ENCODE measurements at places on chromosomes 11 and 22. TPM values are rescaled to one million over a fixed set of nuclear protein-coding genes. Genes with fewer than 3 reads are reported as not detected.

HRAS gene
- total RNA-seq: 47.9 TPM

CLCF1 gene
- total RNA-seq: 7.5 TPM

OR2D2 gene
- total RNA-seq: not detected

CHADL gene
- 0.73 TPM for total RNA-seq

FRMD8 gene
- total RNA-seq: 51.9 TPM

LRFN4 gene
- total RNA-seq: 30.3 TPM

PRR14L gene
- 60.5 TPM for total RNA-seq

PGA3 gene
- not detected for total RNA-seq

ALDH3B1 gene
- total RNA-seq: 41.6 TPM

FXYD6 gene
- 0.61 TPM for total RNA-seq

GAL3ST3 gene
- total RNA-seq: not detected

CABP7 gene
- total RNA-seq: not detected

SUSD2 gene
- 3.1 TPM for total RNA-seq

RFPL1 gene
- total RNA-seq: not detected

CELSR1 gene
- 40.8 TPM for total RNA-seq

RBM14 gene
- 102 TPM for total RNA-seq

ABTB2 gene
- total RNA-seq: 24.6 TPM

MMP1 gene
- total RNA-seq: 33.5 TPM

TNNT3 gene
- not detected for total RNA-seq

KCNJ5 gene
- not detected for total RNA-seq

OR52A1 gene
- not detected for total RNA-seq

GRIA4 gene
- not detected for total RNA-seq

TENM4 gene
- not detected for total RNA-seq

SPON1 gene
- total RNA-seq: not detected

SCGB1D2 gene
- total RNA-seq: not detected

OR52N4 gene
- total RNA-seq: not detected

FAM83F gene
- 21.9 TPM for total RNA-seq

CHRM1 gene
- not detected for total RNA-seq

All from Calu3 (cell line).